ENCODE measurements at places on chromosomes 7 and 10. TPM values are rescaled to one million over a fixed set of nuclear protein-coding genes. Genes with fewer than 3 reads are reported as not detected.

CPA2 gene
- 4,381 TPM for total RNA-seq

APBB1IP gene
- 2.3 TPM for total RNA-seq

CALHM1 gene
- not detected for total RNA-seq

CSTF2T gene
- 11.5 TPM for total RNA-seq

STEAP4 gene
- total RNA-seq = 14.3 TPM

ELFN1 gene
- total RNA-seq = 1.3 TPM

KLF14 gene
- total RNA-seq = 1.6 TPM

CTTNBP2 gene
- 18.5 TPM for total RNA-seq

GIMAP6 gene
- total RNA-seq = 8.6 TPM

SPDYE5 gene
- total RNA-seq = not detected

HOXA7 gene
- 0.26 TPM for total RNA-seq

KCNH2 gene
- total RNA-seq = 5.3 TPM

All from body of pancreas (tissue), 4 donors.